Keratinocyte (primary cell): ENCODE measurements at places on chromosomes 1 and 21. TPM values are rescaled to one million over a fixed set of nuclear protein-coding genes. Genes with fewer than 3 reads are reported as not detected.

DNA sequence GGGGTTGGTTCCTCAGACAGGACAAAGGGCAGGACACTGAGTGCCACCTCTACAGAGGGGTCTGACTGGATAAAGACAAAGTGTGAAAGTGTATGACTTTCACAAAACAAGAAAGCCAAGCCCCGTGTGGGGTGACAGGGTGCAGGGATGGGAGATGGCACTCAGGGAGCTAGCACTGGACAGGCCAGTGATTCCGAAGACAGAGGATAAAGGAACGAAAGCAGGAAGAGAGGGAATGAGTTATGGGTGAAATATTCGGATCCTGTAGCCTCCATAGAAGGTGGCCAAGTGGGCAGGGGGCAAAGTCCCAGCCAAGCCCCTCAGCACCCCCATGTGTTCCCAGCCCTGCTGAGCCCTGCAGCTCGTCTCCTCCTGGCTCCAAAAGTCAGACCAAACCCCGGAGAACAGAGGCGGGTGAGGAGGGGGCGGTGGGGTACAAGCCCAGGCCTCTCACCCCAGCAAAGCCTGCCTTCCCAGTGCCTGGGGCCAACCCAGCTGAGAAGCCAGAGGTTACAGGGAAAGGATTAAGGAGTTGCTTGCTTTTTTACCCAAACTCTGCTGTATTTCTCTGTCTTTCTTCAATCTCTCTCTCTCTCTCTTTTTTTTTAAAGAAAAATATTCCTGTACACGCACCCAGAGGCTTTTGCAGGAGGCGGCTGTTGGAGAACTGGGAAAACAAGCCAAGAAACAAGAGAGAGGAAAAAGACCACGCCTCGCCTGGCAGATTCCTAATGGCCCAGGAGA, 14.0 kb upstream of the WASF2 start:
- no peak for DNase-seq
- no peak overlapping the region for H3K4me3 ChIP-seq
- H3K27me3 ChIP-seq, result no peaks in the 10 kb centered on the region
- H3K4me1 ChIP-seq, result peaks cover 17% of the 10 kb centered on the region
- no peaks in the 10 kb centered on the region for H3K36me3 ChIP-seq
- peak overlapping the region; percentile 50 for H3K27ac ChIP-seq

DNA sequence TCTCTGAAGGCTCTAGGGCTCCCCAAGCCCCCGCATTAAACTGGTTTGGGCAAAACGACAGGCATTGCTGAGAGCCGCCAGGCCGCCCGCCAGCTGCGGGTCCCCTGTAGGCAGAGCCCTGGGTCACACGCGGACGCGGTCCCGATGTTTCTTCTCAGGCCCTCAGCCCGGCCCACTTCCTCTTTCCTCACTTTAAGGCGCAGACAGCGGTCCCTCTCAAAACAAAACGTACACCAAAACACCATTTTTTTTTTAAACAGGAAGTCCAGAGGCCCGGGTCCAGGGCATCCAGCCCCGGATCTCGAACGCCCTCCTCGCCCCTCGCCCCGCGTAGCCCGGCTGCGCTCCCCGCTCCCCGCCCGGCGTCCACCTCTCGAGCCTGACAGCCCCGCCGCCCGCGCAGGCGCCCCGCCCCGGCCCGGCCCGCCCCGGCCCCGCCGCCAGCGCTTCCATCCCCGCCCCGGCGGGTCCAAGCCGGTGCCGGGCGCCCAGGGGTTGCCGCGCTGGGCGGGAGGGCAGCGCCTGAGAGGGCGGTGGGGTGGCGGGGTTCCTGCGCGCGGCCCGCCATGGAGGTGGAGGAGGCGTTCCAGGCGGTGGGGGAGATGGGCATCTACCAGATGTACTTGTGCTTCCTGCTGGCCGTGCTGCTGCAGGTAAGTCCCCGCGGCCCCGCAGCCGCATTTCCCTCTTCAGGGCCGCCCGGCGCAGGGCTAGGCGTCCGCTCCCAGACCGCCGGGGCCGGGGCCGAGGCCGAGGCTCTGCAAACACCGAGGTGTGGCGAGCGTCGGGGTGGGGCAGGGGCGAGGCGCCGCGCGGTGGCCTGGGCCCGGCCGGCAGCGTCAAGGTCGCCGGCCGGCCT, at the start of gene SLC22A15:
TSS of gene SLC22A15 (plus strand) at position 452 of the 859 bp plus-strand sequence. CDS start at position 567, 115 bp downstream.
- H3K36me3 ChIP-seq, result no peaks in the 10 kb centered on the region
- DNase-seq, result no peak
- H3K4me3 ChIP-seq, result peak within 1 kb of the TSS; percentile 68
- no peaks in the 10 kb centered on the region for H3K27me3 ChIP-seq
- peaks cover 30% of the 10 kb centered on the region for H3K4me1 ChIP-seq
- peak within 1 kb of the TSS; percentile 92 for H3K27ac ChIP-seq

- H3K27me3 ChIP-seq, result no peaks in the 10 kb centered on the region
- no peak for DNase-seq
- peaks cover 22% of the 10 kb centered on the region for H3K4me1 ChIP-seq
Observed at GRCh38 chr1:21337454-21337927, 47.2 kb upstream of the ECE1 start.

DNA sequence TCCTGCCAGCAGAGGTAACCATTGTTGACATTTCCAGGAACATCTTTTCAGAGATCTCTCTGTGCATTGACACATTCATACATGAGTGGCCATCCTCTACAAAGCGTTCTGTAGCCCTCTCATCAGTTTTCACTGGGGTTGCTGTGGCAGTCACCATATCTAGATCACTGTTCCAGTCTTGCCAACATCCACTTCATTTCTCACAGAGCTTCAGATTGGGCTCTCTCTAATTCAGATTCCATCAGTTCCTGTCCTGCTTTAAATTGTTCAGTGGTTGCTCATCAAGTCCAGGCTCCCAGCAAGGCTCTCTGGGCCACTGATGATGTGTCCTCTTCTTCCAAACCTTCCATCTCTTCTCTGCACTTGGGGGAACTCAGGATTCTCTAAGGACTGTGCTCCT, 173.7 kb downstream of the KCNJ6 start:
- no peak overlapping the region for H3K4me3 ChIP-seq
- DNase-seq, result no peak
- H3K27ac ChIP-seq, result no peak overlapping the region
- no peaks in the 10 kb centered on the region for H3K4me1 ChIP-seq
- no peaks in the 10 kb centered on the region for H3K27me3 ChIP-seq

DNA sequence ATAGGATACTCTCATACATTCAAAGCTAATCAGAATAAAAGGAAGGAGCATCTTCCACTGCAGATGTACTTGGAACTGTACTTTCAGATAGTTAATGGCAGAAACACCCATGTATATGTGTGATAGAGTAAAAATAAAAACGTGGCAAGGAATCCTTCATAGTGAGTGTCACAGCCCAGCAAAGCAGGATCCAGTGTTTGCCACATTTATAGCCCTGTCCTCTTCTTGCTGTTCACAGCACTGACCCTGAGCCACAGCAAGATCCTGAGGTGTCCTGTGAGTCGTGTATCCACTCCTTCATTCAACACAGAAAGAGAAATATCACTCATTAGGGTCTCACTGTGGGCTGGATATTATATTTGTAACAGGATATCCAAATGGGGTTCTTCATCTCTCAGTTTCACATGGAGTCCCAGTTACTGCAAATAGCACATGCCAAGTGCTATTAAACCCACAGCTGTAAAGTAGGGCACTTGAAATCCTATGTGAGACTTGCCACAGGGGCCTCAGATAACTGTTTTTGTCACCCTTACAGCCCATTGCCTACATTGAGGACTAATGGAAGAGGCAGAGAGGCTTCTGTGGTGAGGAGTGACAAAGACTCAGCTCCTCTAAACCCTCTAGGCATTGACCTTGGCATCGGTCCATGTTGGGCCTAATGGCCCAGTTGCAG, 41.3 kb downstream of the CYP2J2 start:
- H3K36me3 ChIP-seq, result no peaks in the 10 kb centered on the region
- no peaks in the 10 kb centered on the region for H3K4me1 ChIP-seq
- no peak for DNase-seq
- no peak overlapping the region for H3K27ac ChIP-seq
- H3K27me3 ChIP-seq, result no peaks in the 10 kb centered on the region

DNA sequence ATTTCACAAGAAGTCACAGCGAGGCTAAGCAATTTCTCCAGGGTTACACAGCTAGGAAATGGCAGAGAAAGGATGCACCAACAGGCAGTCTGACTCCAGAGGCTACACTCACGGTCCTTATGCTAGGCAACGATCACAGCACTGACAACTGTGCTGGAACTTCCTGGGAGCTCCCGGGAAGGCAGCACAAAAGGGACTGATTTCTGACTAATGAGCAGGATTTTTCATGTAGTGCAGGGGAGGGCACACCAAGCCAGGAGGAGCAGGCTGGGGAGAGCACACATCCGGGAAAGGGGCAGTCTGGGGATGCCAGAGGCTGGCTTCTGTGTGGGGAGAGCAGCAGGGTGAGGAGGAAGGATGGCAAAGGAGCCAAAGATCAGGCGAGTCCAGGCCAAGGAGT, 486.7 kb downstream of the OMA1 start:
- no peak for DNase-seq
- no peaks in the 10 kb centered on the region for H3K27me3 ChIP-seq
- H3K4me3 ChIP-seq, result no peak overlapping the region
- H3K36me3 ChIP-seq, result no peaks in the 10 kb centered on the region
- H3K4me1 ChIP-seq, result peaks cover 14% of the 10 kb centered on the region

DNA sequence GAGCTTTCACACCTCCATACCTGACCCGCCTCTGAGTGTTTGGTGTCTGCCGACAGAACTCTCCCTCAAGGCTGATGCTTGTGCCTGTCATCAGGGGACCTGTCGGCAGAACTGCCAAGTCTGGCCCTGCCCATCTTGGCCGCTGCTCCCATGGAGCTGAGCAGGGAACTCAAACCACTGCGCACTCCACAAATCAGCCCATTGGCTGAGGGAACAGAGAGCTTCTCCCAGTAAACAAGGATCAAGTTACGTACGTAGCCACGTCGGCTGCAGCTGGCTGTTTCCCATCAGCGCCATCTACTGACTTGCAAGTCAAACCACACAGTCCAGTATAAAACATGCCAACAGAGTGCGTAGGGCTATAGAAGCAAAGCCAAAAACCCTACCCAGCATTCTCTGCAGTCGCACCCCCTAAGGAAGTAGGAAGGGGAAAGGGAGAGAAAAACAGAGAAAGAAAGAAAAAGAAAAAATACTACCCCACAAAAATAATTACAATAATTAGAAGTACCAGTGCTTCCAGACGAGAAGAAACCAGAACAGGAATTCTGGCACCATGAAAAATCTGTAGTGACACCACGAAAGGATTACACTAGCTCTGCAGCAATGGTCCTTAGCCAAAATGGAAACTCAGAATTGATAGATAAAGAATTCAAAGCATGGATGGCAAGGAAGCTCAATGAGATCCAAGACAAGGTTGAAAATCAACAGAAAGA, 13.1 kb downstream of the KRTAP13-1 start:
- no peaks in the 10 kb centered on the region for H3K4me1 ChIP-seq
- H3K36me3 ChIP-seq, result no peaks in the 10 kb centered on the region
- no peak overlapping the region for H3K4me3 ChIP-seq

SLC41A1 gene
- polyA plus RNA-seq, result 11.0 to 22.5 TPM (median 21.7 TPM) in 3 replicates

SLC16A4 gene
- polyA plus RNA-seq, result 0.36 to 0.92 TPM (median 0.81 TPM) in 3 replicates

- H3K36me3 ChIP-seq, result no peaks in the 10 kb centered on the region
- H3K27ac ChIP-seq, result no peak overlapping the region
- H3K4me3 ChIP-seq, result no peak overlapping the region
- DNase-seq, result no peak
- no peaks in the 10 kb centered on the region for H3K4me1 ChIP-seq
Observed at GRCh38 chr1:157485793-157486192, 66.5 kb downstream of the FCRL5 start.

DNA sequence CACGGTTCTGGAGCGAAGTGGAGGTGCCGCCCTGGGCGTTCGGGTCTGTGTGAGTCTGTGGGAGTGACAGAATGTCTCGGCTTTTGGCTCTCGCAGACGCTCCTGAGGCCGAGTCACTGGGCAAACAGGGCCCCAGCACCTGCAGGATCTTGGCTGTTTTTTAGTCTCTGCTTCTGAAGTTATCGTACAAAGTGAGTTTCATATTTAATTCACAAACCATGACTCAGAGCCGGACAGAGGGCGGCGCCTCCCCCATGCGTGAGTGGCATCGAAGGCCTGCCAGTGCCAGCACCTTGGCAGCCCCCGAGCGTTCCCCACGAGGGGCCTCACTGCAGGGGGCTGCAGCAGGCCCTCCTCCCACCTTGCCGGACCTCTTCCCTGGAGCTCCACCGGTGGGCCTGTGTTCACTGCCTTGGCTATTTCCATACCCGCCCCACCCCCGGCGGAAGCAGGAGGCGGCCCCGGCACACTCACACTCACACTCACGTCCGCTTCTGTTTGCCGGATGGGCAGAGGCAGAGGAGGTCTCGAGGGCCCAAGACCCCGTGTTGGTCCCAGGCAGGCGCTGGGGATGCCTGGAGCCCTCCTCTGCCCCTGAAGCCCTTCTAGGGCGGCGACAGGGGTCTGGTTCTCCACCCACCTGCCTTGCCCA, 56.3 kb downstream of the MORN1 start:
- peaks cover 19% of the 10 kb centered on the region for H3K27me3 ChIP-seq
- peak overlapping the region; percentile 31 for H3K27ac ChIP-seq
- no peaks in the 10 kb centered on the region for H3K36me3 ChIP-seq

- H3K4me1 ChIP-seq, result peaks cover 15% of the 10 kb centered on the region
- peak overlapping the region; percentile 56 for H3K4me3 ChIP-seq
- no peaks in the 10 kb centered on the region for H3K27me3 ChIP-seq
- no peak overlapping the region for H3K27ac ChIP-seq
Observed at GRCh38 chr21:25562660-25563059, 44.6 kb downstream of the MRPL39 start.

GRCh38 chr21:17048974-17049373, 463.9 kb upstream of the CXADR start:
- H3K27ac ChIP-seq, result no peak overlapping the region
- no peak for DNase-seq
- no peaks in the 10 kb centered on the region for H3K27me3 ChIP-seq
- peaks cover 7% of the 10 kb centered on the region for H3K4me1 ChIP-seq
